ENCODE measurements at places on chromosomes 13 and 19.

- no peak for DNase-seq
Measured at GRCh38 chr19:39987167-39987566, 9.7 kb upstream of the ZNF546 start.

DNA sequence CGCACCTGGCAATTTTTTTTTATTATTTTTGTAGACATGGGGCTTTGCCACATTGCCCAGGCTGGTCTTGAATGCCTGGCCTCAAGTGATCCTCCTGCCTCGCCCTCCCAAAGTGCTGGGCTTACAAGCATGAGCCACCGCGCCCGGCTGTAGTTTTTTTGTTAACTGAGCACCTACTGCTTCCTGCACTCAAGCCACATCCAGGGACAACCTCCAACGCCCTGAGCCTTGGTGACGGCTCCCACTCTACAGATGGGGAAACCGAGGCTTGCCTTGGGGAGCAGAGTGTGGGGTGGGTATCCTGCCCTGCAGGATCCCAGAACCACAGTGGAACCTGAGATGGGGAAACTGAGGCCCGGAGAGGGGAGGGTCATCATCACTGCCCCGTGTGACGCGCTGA, 3.0 kb downstream of the ELANE start:
- DNase-seq, result no peak

DNA sequence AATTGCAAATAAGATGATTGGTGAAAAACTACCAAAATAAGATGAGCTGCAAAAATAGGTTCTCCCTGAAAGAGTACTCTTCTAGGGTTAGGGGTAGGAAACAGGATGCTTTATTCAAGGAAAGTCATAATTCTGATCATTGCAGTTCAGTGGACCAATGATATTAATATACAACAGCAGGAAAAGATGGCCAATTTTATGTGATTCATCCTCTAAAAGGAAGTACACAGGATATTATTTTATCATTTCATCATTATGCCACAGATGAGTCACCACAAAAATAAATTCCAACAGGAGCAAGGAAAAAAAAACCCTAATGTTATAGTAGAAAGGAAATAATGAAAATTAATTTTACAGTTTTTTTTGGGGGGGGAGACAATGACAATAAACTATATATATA, 205.0 kb downstream of the NALCN start:
- no peak for DNase-seq

DNA sequence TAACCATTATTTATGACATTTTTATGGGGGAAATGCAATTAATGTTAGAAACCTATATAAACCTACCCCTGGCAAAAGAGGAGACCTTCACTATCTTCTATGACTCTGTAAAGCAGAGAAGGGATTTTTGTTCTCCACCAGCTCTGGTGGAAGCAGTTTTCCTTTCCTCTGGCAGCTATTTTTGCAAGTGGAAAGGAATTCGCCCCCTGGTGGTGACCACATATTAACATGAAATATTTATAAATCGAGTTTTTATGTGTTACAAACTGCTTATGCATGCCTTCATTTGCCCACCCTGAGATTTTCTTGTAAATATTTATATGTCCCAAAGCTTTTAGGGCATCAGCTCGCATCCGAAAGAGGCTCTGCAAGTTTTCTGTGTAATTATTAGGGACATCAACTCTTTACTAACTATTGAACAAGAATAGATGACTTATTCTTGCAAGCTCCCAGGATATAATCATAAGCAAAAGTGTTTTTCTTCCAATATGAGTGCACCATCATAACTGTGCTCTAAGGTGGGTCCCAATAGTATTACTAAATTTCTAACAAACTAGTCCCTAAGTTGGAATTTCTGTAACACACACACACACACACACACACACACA, 62.4 kb downstream of the SERTM1 start:
- DNase-seq, result no peak

DNA sequence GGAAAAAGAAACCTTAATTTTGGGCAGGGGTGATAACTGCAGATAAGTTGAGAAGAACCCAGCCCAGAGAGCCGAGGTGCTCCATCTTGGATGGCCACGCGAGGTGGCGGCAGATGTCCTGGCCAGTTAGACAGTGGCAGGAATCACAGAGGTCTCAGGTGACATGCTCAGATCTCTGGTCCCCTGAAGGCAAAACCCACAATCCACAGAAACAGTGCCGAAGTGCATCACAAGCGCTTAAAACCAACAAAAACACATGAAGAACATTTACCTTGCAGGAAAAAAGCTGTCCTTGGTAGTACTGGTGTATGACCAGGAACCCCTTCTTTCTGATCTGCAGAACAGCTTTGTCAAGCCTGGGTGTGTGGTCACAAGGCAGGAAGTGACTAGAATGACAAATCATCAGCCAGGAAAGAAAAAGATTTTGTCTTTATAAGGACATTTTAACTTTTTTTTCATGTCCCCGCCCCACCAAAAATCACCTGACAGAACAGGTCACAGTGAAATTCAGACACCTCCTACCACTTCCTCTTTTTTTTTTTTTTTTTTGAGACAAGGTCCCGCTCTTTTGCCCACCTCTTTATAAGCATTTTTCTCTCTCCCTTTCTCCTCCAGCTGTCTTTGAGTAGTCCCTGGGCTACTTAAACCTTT, at the start of gene LCP1:
Gene LCP1 (minus strand): TSS at position 338 of the 651 bp plus-strand sequence. CDS start 22,515 bp downstream, outside the sequence.
- DNase-seq, result no peak

- DNase-seq, result no peak
Measured at GRCh38 chr19:12272980-12273901, 21.4 kb downstream of the ZNF44 start.

GRCh38 chr13:113471844-113472243, 18.6 kb upstream of the ADPRHL1 start:
- no peak for DNase-seq

DNA sequence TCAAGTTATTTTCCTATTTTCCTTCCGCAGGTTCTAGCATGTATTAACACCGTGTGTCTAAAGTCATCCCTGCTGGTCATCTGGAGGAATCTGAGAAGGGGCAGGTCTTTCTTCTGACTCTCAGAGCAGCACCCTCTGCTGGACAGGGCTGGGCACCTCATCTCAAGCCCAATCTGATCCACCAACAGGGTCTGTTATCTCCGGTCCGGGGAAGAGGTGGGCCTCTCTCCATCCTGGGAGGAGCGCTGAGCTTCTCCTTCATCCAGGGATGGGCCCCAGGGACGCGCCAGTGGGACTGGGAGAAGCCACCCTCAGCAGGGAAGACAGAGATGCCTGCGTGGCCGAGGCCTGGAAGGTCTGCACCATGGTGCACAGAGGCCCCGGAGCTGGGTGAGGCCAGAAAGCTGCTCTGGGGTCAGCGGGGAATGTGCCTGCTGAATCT, 26.0 kb upstream of the ZNF331 start:
- no peak for DNase-seq

DNA sequence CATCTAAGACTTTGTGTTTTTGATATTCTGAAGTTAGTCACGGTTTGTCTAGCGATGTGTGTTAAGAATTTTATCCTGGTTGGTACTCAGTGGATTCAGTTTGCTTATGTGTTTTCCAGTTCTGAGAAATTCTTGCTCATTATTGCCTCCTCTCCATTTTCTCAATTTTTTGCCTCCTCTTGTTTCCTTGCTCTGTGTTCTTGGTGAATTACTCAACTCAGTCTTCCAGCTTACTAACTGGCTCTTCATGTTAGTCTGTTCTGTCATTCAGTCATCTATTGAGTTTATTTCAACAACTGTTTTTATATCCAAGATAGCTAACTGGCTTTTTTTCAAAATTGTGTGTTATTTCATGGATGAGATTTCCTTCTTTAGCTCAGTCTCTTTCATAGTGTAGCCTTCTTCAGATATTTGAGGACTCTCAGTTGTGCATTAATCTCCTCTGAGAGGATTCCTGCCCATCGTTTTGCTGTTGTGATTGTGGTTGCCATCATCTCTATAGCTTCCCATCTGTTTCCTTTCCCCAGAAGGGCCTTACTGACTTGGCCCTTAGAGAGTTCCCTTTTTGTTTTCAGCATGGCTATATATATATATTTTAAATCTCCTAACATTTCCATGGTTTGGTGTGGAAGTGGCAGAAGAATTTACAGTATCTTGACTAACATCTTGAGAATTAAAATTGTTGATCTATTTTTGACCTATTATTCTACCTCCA, 6.2 kb downstream of the SETDB2 start:
- no peak for DNase-seq

GRCh38 chr13:104577071-104577815, 1511.0 kb upstream of the SLC10A2 start:
- no peak for DNase-seq

- DNase-seq, result no peak
Measured at GRCh38 chr13:93307651-93308050, 81.0 kb downstream of the GPC6 start.
